ENCODE measurements at places on chromosomes 5 and 9.

GRCh38 chr5:88287846-88288527 is 19.3 kb upstream of the TMEM161B start:
- DNase-seq = no peak

DNA sequence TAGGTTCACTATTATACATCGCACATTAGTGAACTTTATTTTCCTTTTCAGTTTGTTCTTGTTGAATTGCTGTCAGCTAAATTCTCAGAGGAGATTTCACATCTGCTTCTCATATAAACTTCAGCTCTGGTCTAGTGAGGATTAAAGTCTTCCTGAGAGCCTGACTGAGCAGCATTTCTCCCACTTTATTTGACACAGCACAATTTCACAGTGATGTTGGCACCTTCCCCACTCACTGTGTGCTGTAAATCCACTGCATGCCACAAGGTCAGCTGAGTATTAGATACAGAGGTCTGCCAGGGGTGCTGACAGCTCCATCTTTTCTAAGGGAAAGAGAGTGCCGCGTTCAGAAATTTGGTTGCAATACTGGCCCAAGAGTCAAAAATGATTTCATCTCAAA is 567.4 kb downstream of the PRR16 start:
- DNase-seq = no peak

DNA sequence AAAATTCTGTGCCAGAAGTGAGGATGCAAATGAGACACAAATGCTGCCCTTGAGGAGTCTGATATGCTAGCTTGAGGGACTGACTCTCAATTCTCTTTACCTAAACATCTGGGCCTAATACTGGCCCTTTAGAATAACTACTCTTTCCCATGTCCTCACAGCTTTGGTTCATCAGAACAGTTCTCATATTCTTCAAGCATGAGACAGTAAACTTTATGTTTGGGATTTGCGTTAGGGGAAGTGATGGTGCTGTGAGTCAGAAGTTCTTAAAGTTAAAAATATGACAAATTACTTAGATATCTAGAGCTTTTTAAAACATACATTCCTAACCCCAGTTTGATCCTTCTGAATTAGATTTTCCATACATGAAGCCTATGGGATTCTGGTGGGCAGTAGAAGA is 665.0 kb upstream of the RGMB start:
- DNase-seq = no peak

DNA sequence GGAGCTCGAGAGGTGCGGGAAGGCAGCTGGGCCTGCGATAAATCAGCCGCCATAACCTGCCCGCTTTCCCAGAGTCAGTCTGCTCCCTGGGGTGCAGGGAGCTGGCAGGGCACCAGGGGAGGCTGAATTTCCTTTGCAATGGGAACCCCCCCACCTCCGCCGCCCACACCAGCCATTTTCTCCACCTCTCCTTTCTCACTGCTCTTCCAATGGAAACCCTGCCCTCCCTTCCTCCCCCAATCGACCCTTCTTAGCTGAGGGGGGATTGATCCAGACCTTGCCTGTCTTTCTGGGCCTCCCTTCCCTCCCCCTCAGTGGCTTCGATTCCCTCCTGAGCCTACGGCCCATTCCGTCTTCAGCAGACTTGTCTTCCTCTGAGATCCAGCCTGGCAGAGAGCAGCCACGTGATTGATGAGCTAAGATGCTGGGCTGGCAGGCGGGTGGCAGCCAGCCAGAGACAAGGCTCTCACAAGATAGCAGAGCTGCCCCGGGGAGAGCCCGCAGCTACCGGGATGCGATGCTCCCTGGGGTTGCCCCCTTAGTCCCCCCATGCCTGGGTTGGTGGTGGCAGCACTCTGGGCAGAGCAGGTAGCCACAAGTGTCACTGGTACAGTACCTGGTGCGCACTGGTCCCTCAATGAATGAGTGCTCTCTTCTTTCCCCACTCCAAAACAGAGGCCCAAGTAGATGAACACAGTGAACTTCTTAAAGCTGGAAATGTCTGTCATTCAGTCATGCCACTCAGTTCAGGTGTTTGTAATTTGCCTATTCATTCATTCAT is 53.7 kb upstream of the FABP6 start:
- no peak for DNase-seq

DNA sequence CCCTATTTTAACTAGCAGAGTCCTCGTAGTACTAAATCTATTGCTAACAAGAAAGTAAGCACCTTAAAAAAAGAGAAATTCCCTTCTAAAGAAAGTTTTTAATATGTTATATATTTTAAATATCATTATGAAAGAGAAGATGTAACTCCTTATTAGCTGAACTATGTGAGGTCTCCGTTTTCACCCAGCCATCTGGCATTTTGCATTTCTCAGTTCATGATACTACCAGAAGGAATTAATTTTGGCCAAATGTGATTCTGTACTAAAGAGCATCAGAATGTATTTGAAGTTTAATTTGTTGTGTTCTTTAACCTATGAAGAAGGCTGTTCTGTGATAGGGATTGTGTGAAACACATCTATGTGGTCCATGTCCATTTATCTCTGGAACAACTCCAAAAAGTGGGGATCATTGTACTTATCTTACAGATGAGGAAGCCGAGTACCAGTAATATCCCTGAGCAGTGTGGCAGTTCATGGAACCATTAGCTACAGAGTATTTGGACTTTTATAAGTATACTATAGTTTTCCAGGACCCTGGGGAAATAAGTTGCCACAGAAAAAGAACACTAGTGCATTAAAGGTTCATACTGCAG is 29.8 kb downstream of the TNFAIP8 start:
- DNase-seq = no peak

DNA sequence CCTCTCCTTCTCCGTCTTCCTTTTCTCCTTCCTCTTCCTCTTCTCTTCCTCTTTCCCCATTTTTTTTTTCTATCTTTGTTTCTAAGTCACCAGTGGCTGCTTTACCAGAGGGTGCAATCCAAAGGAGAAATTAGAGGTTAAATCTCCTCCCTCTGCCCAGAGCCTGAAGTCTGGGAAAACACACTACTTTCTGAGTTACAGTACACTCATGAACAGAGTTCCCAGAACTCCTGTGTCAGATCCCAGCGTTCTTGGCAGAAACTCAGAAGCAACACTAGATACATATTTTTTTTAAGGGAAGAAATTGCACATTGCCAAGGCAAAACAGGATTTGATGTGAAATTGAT is 189.0 kb downstream of the SNCAIP start:
- peak; percentile 42 for DNase-seq

DNA sequence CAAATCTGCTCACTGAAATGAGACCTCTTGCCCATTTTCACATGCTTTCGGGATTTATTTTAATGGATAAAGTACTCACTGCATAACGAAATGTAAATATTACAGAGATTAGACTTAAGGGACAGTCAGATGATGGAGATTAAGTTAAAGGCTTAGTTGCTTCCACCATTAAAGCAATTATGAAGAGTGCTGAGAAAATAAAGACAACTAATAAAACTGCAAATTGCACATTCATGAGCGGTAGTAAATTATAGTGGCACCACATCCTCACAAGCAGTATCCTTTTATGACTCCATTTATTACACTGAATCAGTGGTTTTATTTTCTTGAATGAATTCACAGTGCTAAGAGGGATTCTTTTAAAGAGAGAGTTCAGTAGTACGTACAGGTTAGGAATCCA is 76.2 kb upstream of the TMED7 start:
- DNase-seq = no peak

DNA sequence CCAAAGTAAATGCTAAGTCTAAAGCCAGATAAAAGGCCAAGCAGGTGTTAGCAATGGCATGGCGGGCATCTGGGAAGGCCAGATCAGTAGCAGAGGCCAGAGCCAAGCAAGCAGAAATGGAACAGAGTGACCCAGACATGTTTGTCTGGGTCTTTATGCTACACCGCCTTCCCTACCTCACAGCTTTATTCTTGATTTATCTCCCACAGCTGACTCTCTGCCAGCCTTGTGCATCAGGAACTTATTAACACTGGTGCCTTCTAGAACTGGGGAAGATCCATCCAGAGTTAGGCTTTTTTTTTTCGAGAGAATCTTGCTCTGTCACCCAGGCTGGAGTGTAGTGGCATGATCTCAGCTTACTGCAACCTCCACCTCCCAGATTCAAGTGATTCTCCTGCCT is 112.5 kb upstream of the SLC44A1 start:
- no peak for DNase-seq

- DNase-seq = peak; percentile 5
These were observed 885 bp downstream of the MPDZ start for GRCh38 chr9:13278368-13279246.

DNA sequence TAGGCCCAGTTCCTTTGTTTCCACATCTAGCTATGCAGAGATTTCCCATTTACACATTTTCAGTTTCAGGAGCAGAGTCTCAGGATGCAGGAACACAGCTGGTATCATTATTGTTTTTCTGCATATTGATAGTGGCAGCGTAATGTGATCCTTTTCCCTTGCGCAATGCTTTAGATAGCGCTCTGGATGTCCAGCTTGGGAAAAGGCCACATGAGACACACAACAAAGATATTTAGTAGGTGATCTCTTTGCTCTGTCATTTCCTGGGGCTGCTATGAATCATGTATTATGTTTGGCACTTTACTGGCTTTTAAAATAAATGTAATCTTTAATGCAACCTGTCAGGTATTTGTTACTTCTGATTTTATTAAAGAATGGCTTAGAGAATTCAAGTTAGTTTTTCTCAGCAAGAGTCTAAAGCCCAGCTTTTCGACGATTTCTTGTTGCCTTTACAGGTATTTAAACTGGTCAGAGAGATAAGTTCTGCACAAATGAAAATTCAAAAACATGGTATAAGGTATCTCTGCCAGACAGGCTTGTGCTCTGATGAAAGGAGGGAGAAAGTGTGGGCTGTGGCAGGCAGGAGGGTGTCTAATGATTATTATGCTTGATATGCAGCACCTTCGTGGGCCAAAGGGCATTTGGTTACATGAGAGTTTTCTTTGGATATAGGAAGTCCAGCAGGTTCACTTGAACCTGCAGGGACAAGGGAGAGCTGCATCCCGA is 42.2 kb downstream of the PTTG1 start:
- DNase-seq = no peak

GRCh38 chr5:181224390-181225229 is 1.5 kb downstream of the TRIM41 start:
- no peak for DNase-seq

GRCh38 chr9:135480071-135480939 is 723 bp downstream of the PPP1R26 start:
- DNase-seq = no peak

DNA sequence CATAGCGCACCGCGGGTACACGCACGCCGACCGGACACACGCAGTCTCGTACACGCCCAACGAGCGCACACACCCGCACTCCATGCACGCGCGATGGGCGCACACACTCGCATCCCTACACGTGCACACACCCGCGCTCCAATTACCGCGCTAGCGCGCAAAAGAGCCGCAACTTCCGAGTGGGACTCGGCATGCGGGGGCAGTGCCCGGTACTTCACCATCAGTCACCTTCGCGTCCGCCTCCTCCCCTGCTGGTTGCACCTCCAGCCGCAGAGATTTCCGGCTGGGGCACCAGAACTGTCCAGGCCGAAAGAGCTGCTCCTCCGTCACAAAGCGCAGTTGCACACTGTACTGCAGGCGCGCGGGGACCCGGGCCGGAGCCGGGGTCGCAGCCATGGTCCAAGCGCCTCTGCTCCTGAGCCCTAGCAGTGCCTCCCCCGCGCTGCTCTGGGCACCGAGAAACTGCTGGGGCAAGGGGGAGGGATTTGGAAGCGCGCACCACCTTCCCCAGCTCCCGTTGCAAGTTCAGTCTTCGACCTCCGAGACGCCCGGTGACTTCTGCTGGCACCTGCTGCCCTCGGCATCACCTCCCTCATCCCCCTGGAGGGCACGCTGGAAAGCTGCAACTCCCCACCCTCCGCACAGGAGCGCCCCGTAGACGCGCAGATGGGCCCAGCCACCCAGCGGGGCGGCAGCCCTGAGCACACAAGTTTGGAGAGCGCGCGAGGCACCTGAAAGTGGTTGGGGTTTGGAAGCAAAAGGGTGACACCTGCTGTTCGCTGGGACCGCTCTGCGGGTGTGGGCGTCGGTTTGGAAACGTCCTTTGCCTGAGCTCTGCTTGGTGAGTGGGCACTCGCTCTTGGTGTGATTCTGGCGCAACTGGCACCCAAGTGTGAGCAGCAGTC is 337.4 kb upstream of the PUM3 start:
- no peak for DNase-seq

DNA sequence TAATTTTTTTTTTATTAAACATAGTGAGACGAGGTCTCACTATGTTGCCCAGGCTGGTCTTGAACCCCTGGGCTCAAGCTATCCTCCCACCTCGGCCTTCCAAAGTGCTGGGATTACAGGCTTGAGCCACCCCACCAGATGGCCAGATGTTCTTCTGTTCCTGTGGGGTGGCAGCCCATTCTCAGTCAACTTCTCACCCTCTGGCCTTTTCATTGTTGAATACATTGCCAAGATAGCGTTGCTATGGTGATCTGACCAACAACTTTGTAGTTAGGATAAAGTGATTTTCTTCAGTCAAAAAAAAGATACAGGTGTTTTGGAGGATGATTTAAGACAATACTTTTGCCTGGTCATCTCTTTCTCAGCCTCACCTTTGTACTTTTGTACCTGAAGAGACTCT is 109.1 kb downstream of the EGFLAM start:
- no peak for DNase-seq

DNA sequence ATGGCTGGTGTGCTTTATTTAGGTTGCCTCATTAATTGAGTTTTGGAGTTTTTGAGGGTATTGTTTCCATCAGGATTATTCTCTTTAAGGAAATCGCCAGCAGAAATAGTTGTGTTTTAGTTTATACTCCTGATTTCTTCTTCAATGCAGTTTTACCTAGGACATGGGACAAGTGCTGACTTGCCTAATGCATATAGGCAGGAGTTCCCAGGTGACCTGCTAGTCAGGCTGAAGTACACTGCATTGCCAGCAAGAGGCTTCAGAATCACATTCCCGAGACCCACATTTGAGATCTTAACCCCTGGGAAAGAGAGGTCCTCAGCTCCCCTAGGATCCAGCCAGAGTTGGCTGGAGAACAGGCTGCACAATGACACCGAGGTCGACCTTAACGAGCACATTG is 1.5 kb upstream of the OR1N2 start:
- DNase-seq = no peak

DNA sequence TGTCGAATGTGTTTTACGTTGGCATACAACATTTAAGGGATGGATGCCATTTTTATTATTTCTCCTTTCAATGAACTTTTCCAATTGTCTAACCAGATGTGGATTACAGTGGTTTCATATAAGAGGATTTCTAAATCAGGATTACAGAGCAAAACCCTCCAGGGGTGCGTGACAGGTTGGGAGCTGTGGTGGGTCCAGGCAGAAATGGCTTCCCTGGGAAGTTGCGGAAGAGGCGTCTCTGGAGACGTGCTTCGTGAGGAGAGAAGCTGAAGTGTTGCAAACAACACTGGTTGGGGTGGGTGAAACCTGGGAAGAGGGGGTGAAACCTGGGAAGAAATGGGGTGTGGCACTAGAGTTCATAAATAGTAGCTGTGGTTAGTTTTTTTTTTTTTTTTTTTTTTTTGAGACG is 4.5 kb upstream of the RPL26L1 start:
- DNase-seq = no peak

Data from thoracic aorta (tissue), 2 donors.